ENCODE measurements at places on chromosomes 4 and X.

DNA sequence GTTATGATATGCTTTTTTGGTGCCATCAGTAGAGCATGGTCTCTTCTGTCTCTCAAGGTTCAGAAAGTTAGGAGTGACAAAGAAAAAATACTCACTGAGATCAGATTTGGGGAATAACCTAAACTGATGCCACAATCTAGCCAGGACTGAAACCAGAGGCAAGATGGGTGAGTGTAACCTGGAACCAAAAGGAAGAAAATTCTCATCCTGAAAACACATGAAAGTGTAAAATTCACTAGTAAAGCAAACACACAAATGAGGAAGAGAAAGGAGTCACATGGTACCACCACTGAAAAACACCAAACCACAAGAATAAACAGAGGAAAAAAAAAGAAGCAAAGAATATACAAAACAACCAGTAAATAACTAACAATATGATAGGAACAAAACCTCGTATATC, 96.4 kb downstream of the ANXA10 start:
- no peak for DNase-seq

- DNase-seq = no peak
These were observed 89.7 kb downstream of the PPEF1 start for GRCh38 chrX:18797141-18797540.

GRCh38 chr4:15420642-15421041, 7.2 kb upstream of the C1QTNF7 start:
- no peak for DNase-seq

- DNase-seq = no peak
These were observed 104.1 kb downstream of the PHOX2B start for GRCh38 chr4:41644288-41644914.

GRCh38 chrX:8548446-8548845, 83.8 kb downstream of the VCX3B start:
- no peak for DNase-seq

GRCh38 chr4:170122252-170122651, 32.5 kb upstream of the AADAT start:
- DNase-seq = no peak

DNA sequence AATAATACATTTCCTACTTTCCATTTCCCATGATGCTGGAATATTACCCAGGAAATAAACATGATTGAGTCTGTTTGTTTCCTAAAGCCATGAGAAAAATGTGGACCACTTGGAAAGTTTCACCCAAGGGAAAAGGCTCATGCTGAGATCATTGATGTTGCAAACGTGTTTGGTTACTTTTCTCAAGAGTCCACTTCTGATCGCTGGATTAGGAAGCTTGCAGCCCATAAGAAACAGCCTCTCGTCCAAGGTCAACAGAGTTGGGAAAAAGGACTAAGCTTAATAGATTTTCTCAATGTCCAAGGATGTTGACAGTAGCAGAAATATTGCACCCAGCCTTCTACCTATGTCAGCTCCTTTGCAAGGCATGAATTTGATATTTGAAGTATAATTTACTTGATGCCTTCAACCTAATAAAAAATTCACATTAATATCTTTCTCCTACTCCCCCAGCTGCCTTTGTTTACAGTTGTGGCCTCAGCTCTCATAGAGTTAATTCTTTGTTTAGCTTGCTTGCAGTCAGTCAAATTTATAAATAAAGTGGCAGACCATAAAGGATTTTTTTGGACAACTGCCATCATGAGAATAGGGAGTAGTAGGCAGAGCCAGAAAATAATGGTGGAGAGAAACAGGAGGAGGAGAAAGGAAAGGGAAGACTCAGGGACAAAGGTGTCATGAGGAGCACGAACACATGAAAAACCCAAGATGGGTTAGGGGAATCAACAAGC, 65.6 kb upstream of the BLTP1 start:
- no peak for DNase-seq

DNA sequence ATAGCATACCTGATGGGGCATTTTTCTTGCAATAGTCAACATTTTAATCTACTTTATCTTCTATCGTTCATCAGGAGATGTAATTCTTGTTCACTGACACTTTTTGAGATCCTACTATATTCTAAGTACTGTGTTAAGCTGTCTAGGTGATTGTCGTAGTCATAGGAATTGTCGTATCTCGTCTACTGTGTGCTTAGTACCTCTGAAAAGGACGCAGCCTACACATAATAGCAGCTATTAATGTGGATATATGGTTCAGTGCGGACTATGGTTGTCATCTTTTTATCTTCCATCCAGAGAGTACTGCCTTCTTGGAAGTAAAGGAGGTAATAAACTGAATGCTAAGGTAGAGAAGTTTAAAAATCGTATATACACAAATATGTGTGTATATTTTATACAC, 21.9 kb upstream of the CFAP299 start:
- DNase-seq = no peak

- no peak for DNase-seq
These were observed 217.0 kb downstream of the BMPR1B start for GRCh38 chr4:94974773-94975172.

- no peak for DNase-seq
These were observed 327.8 kb upstream of the CXorf51B start for GRCh38 chrX:146481735-146482134.

GRCh38 chrX:153569475-153569874, 29.5 kb downstream of the CCNQ start:
- no peak for DNase-seq

DNA sequence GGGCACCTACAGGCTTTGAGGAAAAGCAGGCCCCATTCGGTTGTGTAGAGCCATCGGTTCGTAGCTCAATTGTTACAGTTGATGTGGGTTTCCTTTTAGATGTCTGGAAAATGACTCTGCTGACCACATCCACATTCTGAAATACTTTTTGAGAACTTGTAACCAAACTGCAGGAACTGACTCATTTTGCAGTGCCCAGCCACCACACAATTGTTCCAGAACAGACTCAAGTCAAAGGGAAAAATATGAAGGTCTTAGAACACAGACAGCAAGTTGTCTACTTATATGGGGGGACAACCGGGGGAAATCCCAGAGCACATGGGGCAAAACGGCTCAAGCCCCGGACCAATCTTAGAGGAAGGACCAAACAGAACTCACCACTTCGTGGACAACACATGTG, 557.6 kb upstream of the DIPK2B start:
- no peak for DNase-seq

GRCh38 chr4:148448141-148448540, 5.9 kb upstream of the NR3C2 start:
- DNase-seq = no peak

GRCh38 chr4:149102765-149103164, 660.6 kb upstream of the NR3C2 start:
- DNase-seq = no peak

DNA sequence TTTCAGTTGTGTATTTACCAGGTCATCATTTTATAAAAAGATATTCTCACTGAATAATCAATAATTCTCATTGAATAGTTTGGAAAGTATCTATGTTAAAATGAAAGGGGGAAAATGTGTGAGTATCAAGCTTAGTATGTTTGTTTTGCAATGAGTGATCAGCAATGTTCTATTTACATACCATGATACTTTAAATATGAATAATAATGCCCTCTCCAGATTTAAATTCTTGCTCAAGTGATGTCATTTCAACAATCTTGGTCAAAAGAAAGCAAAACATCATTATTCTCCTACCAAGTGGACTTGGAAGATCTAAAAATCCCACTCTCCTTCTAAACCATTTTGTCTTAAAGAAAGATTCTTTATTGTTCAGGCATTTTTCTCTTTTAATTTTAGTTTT, 42.1 kb upstream of the ANKRD50 start:
- no peak for DNase-seq
